ENCODE measurements at places on chromosomes 1 and 21. TPM values are rescaled to one million over a fixed set of nuclear protein-coding genes. Genes with fewer than 3 reads are reported as not detected.

The TTLL7 gene
- total RNA-seq: 15.0 TPM

The HSD3B1 gene
- not detected for total RNA-seq

The SPRR5 gene
- total RNA-seq: not detected

The PIGR gene
- total RNA-seq: 0.25 TPM

The FMO4 gene
- 0.98 TPM for total RNA-seq

- H3K36me3 ChIP-seq: no peaks in the 10 kb centered on the region
- no peak for DNase-seq
- H3K27ac ChIP-seq: no peak overlapping the region
- no peaks in the 10 kb centered on the region for H3K27me3 ChIP-seq
- H3K4me3 ChIP-seq: no peak overlapping the region
Measured at GRCh38 chr1:247465796-247466195, 7.9 kb upstream of the OR2B11 start.

DNA sequence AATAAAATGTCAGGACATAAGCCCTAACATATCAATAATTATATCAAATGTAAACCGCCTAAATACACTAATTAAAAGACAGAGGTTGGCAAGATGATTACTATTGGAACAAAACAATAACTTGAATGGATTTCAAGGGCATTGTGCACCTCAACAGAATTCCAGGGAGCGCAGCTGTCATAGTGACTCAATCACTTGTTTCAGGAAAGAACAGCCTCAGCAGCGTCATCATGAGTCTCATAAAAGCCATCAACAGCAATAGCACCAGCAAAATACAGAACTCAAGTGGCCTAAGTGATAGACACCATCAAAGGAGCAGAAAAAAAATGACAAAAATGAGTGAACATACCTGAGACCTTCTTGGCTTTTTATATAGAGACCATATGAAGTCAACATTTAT, 632.7 kb upstream of the NR5A2 start:
- no peak overlapping the region for H3K4me3 ChIP-seq
- H3K27me3 ChIP-seq: no peaks in the 10 kb centered on the region
- no peaks in the 10 kb centered on the region for H3K4me1 ChIP-seq
- no peak overlapping the region for H3K27ac ChIP-seq
- DNase-seq: no peak

DNA sequence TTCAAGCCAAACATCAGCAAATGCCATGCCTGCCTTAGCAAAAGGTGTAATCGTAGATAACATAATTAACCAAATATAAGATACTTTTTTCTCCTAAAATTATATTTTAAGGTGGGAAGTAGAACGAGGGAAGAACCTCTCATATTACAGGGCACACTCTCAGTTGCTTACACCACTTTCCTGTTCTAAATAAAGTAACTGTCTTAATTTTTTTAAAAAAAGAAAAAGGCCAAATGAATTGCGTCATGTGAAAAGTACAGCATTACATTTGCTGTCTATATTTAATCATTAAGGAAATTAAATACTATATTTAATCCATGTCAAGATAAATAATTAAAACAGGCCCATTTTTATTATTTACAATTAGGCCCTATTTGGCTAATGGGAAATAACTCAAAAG, 23.7 kb downstream of the JAK1 start:
- H3K27me3 ChIP-seq: no peaks in the 10 kb centered on the region
- DNase-seq: no peak
- peaks cover 50% of the 10 kb centered on the region for H3K4me1 ChIP-seq
- no peak overlapping the region for H3K4me3 ChIP-seq
- no peaks in the 10 kb centered on the region for H3K36me3 ChIP-seq

DNA sequence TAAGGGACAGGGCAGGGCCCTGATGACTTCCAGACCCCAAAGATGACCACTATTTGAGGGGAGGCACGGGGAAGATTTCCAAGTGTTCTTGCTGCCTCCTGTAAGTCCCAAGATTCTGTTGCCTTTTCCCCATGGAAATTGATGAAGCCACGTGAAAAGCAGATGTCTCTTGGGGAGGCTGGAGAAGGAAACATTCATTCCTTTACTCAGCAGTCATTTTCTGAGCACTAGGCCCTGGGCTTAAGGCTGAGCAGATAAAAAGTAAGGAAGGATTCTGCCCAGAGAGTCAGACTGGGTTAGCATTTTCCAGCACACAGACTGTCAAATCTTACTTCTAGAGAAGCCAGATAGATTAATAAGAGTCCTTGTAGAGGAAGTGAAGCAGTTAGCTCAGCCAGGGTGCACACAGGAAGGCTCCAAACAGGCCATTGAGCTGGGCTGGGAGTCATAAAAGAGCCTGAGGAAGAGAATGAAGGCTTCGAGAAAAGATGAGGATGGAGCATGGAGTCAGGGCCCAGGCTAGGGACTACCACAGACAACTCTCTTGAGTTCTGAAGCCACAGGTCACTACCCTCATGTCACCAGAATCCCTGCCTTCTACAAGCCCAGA, 10.1 kb downstream of the EXTL1 start:
- H3K36me3 ChIP-seq: no peaks in the 10 kb centered on the region
- peaks cover 13% of the 10 kb centered on the region for H3K4me1 ChIP-seq
- no peaks in the 10 kb centered on the region for H3K27me3 ChIP-seq
- H3K27ac ChIP-seq: no peak overlapping the region
- no peak for DNase-seq
- no peak overlapping the region for H3K4me3 ChIP-seq

DNA sequence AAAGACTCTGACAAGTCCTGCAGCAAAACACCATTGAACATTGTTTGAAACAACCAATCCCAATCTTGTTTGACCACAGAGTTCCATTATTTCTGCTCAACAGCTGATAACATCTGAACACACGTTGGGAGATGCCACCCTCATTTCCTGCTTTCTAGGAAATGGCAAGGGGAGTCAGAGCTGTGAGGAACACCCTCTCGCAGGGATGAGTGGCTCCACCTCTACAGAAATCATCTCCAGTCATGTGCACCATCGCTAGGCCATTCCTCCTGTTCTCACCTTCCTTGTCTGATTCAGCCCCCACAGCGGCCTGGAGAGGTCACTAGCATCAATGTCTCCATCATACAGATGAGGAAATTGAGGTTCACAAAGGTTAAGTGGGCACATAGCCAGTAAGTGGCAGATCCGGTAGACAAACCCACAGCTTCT, 22.4 kb upstream of the RUNX3 start:
- H3K4me1 ChIP-seq: no peaks in the 10 kb centered on the region
- H3K27ac ChIP-seq: no peak overlapping the region
- H3K4me3 ChIP-seq: no peak overlapping the region

- DNase-seq: no peak
- H3K36me3 ChIP-seq: no peaks in the 10 kb centered on the region
- no peaks in the 10 kb centered on the region for H3K27me3 ChIP-seq
- H3K4me1 ChIP-seq: no peaks in the 10 kb centered on the region
Measured at GRCh38 chr21:25039461-25040380, 567.6 kb downstream of the MRPL39 start.
